NCI-H187 treated with DMSO at 0.1 percent for 48 hours (cell line): ENCODE measurements at places on chromosomes 11 and 22.

GRCh38 chr11:74770456-74770855 lies 21.8 kb downstream of the RNF169 start:
- no peak for DNase-seq

DNA sequence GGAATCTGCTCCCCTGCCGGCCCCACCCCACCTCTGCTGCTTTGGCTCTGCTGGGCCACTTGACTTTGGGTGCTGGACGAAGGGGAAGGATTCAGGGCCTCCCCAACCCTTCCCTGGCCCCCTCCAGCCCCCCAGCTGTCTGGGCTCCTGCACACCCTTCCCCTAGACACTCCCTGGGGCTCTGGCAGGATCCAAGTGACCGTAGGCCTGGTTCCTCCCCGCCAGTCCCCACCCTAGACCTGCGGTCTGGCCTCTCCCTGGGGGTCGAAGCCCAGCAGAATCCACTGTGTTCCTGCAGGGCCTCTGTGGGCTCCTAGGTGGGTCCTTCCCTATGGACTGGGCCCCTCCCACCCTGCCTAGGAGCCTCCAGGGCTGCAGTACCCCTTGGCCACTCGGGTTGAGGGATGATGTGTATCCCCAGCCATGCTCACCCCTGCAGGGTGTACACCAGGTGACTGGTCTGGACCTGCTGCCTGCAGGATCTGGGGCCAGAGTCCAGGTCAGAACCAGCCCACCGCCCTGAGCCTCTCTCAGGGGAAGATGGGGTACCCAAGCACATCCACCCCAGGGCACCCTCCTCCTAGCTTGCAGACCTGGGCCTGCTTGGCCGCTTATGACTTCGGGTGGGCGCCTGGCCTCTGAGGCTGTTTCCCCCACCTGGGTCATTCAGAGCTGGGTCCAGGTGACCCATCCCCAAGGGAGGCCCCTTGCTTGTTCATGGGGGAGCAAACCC lies 5.6 kb downstream of the PIM3 start:
- no peak for DNase-seq

GRCh38 chr11:130087294-130087926 lies 17.7 kb downstream of the APLP2 start:
- no peak for DNase-seq

- DNase-seq, result peak; percentile 18
Observed at GRCh38 chr11:106077609-106078455, at the start of gene AASDHPPT. Gene AASDHPPT, plus strand, starts transcription at chr11:106077662. Its CDS starts 49 bp downstream, at chr11:106077711.

GRCh38 chr11:112797648-112798293 lies 163.4 kb upstream of the NCAM1 start:
- DNase-seq, result no peak

GRCh38 chr22:44276706-44277356 lies 35.9 kb downstream of the SHISAL1 start:
- DNase-seq, result no peak

GRCh38 chr11:102794382-102794781 lies 3.6 kb downstream of the MMP1 start:
- DNase-seq, result no peak

GRCh38 chr22:20203142-20203551 lies 52.3 kb upstream of the CCDC188 start:
- DNase-seq, result no peak

GRCh38 chr22:25746012-25746373 lies 4.0 kb downstream of the MYO18B start:
- DNase-seq, result no peak

DNA sequence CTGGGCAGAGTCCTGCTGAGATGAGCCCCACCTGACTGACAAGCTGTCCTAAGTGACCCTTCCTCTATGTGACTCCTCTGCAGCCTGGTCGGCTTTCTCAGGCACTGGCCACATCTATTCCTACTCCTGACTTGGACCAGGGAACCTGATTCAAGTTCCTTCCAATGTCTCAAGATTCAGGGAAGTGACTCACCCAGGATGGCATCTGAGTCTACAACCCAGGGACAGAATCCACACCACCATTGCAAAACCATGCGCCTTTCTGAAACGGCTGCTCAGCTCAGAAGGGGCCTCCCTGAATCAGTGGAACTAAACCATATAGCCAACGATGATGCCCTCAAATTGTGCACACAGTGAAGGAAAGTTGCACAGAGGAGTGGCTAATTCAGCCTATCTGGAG lies 63.9 kb upstream of the CSNK2A3 start:
- DNase-seq, result no peak

DNA sequence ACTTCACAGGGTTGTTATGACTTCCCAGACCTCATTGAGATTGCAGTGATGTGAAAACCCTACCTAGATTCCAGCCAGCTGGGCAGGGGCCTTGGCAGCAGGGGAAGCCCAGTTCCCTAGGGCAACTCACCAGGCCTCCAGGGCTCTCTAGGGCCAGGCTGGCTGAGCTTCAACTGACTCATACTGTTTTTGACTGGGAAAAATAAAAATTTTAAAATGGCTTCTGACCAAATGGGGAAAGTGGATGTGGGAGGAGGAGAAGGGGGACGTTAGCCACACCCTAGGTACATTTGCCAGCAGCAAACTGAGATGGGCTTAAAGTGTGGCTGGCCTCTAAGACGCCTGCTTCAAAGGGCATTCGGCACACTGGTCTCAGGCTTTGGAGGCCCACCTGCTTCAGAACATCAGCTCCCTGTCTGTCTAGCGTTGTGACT lies 39.0 kb downstream of the BMAL1 start:
- no peak for DNase-seq

DNA sequence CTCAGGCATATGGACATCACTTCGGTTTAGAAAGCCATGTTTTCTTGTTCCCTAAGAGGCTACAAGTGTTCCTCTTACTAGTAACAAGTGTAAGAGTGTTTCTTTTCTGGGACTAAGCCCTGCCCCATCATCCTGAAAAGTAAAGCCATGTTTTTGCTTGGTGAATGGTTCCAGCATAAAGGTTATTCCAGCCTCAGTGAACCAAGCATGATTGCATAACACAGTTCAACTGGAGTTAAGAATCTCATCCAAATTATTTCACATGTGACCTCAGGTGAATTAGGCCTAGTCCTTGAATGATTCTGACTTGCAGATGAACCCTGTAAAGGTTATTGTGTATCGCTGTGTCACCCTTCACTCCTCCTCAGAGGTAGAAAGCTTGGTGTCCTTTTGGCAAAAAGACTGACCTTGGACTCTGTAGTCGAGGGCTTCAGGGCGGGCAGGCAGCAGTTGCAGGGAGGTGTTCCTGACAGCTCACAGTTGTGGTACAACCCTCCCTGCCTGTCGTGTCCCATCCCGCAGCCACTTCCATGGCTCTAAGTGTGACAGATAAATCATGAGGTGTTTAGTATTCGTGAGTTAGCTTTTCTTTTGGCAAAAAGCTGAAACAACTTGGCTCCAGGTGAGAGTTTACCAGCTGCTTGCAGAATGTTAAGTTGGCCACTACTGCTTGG lies 321.8 kb downstream of the CADM1 start:
- no peak for DNase-seq

- DNase-seq, result no peak
Observed at GRCh38 chr22:44424359-44424682, 73.7 kb downstream of the RTL6 start.

- peak; percentile 13 for DNase-seq
Observed at GRCh38 chr11:5004424-5005274, 10.0 kb downstream of the OR51L1 start.

DNA sequence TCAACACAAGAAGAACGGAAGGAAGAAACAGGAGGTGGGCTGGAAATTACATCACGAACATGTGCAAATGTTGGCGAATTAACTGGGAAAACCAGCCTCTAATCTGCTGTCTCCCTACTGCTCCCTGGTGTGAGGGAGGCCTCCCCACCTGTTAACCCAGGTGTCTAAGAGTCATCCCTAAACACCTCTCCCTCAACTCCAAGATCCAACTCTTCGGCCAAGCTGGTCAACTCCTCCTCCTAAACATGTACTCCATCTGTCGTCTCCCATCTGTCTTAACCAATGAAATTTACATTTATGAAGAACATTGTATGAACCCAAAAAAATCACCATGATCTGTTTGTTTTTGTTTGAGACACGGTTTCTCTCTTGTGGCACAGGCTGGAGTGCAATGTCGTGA lies 154.2 kb downstream of the LARGE1 start:
- DNase-seq, result no peak

DNA sequence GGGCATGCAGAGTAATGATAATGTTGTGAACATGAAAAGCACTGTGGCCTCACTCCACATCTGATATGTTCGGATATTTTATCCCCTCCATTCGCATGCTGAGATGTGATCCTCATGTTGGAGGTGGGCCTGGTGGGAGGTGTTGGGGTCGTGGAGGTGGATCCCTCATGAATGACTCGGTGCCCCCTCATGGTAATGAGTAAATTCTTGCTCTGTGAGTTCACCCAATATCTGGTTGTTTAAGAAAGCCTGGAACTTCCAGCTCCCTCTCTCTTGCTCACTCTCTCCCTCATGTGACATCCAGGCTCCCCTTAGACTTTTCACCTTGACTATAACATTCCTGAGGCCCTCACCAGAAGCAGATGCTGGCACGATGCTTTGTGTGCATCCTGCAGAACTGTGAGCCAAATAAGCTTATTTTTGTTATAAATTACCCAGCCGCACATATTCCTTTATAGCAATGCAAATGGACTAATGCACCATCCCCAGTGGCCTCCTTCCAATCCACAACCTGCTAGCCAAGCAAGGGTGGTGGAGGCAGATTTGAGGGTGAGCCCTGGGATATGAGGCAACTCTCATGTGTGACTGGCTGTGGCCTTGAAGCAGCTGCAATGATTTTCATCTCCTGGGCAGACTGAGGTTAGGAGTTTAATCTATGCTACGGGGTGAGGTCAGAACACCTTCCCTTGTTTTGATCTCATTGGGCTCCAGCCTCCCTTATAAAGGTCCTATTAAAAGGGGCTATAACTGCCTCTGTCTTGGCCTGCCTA lies 276.5 kb downstream of the ETS1 start:
- DNase-seq, result no peak

GRCh38 chr11:30016588-30017363 lies at the start of gene KCNA4:
Gene KCNA4, minus strand, starts transcription at chr11:30017030. Its CDS starts 4,352 bp downstream, at chr11:30012678.
- DNase-seq, result no peak

DNA sequence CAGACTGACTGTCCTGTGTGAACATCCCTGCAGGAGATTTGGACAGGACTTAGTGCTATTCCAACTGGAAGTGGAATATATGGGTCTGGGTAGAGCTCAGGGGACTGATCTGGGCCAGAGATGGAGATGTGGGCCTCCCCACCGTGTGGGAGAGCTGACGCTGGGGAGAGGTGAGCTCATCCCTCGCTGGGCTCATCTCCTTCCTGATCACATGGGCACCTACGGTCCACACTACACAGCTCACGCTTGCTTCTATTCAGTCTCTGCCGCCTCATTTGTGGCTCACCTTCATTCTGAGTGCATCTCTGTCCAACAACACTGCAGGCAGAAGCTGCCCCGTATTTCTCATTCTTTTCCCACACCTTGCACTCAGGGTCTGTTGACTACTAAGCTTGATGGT lies 16.6 kb upstream of the RAB1B start:
- DNase-seq, result no peak

GRCh38 chr11:66228521-66228920 lies 39.9 kb upstream of the RAB1B start:
- DNase-seq, result no peak

- DNase-seq, result no peak
Observed at GRCh38 chr22:36982136-36982535, 37.1 kb downstream of the TST start.

GRCh38 chr11:126406368-126406767 lies 50.9 kb downstream of the ST3GAL4 start:
- no peak for DNase-seq

- DNase-seq, result no peak
Observed at GRCh38 chr11:3227568-3228444, 4.4 kb downstream of the MRGPRE start.

- DNase-seq, result no peak
Observed at GRCh38 chr11:27858866-27859265, 158.6 kb upstream of the BDNF start.

- no peak for DNase-seq
Observed at GRCh38 chr22:22099194-22099486, 116.6 kb upstream of the TOP3B start.
